ENCODE measurements at places on chromosomes 13 and 19. TPM values are rescaled to one million over a fixed set of nuclear protein-coding genes. Genes with fewer than 3 reads are reported as not detected.

Gene CRB3
- 0.34 TPM for total RNA-seq

Gene SCGB2B2
- 0.07 TPM for total RNA-seq

Gene HSH2D
- 11.1 TPM for total RNA-seq

Gene TRPC4
- total RNA-seq: 9.8 TPM

Gene CYP2A7
- not detected for total RNA-seq

Gene MEIOSIN
- total RNA-seq: 0.25 TPM

Gene DAND5
- not detected for total RNA-seq

Gene TPTE2
- not detected for total RNA-seq

Gene PDX1
- total RNA-seq: not detected

GRCh38 chr19:48874303-48875135 is 2.3 kb downstream of the PPP1R15A start:
- DNase-seq: peak; percentile 81

DNA sequence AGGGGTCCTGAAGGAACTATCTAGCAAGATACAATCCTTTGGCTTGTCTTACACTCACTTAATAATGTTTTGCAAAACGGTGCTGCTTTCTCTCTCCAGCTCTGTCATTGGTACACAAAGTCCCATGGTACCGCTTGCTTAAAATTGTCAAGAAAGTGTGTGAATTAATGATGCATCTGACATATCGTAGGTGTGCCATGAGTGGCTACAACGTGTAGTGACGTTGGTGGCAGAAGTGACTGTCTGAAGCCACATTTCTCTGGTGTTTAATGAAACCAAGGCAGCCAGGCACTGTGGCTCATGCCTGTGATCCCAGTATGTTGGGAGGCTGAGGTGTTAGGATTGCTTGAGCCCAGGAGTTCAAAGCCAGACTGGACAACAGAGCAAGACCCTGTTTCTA is 2.6 kb downstream of the HSH2D start:
- DNase-seq: no peak

GRCh38 chr19:27974082-27974513 is 1238.9 kb downstream of the UQCRFS1 start:
- no peak for DNase-seq

DNA sequence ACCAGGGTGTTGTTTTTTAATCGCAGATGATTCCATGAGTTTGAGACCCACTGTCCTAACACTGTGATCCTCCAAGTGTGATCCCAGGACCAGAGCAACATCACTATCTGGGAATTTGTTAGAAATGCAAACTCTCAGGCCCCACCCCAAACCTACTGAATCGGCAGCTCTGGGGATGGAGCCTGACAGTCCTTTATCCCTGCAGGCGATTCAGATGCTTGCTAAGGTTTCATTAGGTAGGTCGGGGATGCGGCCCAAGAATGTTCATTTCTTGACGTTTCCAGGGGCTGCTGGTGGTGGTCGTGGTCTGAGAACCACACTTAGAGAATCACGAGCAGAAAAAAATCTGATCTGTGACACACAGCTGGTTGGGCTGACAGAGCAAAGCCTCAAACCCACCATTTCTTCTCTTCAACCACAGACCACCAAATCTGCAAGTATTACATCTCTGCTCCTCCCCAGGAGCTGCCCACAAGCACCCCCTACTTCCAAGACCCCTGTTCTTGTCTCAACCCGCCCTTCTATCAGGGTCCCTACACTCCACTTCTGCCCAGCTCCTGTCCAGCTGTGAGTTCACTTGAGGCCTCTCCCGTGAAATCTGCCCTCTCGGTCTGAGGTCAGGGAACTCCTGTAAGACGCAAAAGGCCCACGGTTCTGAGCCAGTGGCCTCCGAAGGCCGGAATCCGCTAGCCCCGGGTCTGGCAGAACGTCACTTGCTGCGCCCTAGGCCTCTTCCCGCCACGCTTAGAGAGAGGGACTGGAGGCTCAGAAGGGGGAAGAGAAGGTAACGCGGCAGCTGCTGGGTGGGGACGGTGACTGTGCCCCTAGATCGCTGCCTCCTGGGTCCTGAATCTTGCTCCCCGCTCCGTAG is 1.1 kb upstream of the FARP1 start:
- no peak for DNase-seq

- no peak for DNase-seq
Observed at GRCh38 chr19:19059837-19060611, 3.8 kb upstream of the SLC25A42 start.

- DNase-seq: no peak
Observed at GRCh38 chr13:65011378-65011777, 2218.8 kb downstream of the PCDH9 start.

DNA sequence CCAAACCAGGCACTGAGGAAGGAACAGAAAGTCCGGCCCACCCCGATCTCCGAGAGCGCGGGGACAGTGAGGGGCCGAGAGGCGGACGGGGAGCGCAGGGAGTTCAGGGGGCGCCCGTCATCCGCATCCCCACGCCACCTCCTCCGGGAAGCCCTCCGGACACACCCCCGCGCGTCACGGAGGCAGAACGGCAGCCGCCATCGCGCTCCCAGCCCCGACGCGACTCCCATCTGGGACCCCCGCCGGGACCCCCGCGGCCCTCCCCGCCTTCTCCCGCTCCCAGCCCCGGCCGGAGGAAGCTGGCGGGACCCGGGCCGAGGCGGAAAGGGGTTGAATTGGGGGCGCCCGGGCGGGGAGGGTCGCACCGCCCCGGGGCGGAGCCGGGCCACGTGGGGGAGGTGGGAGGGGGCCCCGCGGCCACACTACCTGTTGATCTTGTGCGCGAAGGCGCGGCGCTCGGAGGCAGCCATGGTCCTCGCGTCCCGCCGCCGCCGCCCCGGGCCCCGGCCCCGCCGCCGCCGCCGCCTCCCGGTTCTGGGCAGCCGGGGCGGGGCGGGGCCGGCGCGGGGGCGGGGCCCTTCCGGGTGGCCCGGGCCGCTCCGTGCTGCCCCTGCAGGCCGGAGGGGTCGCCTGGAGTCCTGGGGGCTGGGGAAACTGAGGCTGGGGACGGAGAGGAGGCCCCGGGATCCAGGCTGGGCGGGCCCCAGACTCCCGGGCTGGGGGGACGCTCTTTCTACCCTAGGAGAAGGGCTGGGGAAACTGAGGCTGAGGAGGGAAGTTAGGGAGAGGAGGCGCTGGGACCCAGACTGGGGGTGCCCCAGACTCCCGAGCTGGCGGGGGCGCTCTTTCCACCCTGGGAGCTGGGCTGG is at the start of gene DOCK6:
DOCK6 (minus strand) TSS at position 554 of the 869 bp plus-strand sequence; CDS start at position 470, 84 bp downstream.
- DNase-seq: no peak

GRCh38 chr19:30212574-30212973 is 159.6 kb upstream of the ZNF536 start:
- no peak for DNase-seq

Data from M059J (cell line).